Left lobe of liver (tissue), 2 donors: ENCODE measurements at places on chromosomes 4 and X. TPM values are rescaled to one million over a fixed set of nuclear protein-coding genes. Genes with fewer than 3 reads are reported as not detected.

- DNase-seq, result peak; percentile 72
Observed at GRCh38 chr4:169823685-169824084, 65.9 kb upstream of the HPF1 start.

CSN1S1 gene
- total RNA-seq, result not detected

DNA sequence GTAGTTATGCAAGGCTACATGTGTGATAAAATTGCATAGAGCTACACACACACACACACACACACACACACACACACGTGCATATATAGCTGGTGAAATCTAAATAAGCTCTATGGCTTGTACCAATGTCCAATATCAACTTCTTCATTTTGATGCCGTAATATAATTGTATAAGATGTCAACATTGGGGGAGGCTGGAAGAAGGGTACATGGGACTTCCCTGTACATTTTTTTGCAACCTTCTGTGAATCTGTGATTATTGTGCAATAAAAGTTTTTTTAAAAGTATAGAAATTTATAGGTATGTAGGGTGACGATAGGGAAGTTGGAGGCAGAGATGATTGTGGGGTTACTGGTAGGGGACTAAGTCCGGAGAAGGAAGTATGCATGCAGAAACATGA lies 105.5 kb downstream of the HDAC8 start:
- DNase-seq, result no peak

CYSLTR1 gene
- total RNA-seq, result 0.25 TPM

SOWAHB gene
- 22.1 TPM for total RNA-seq

- no peak for DNase-seq
Observed at GRCh38 chr4:83170952-83171399, 56.4 kb upstream of the PLAC8 start.

- DNase-seq, result no peak
Observed at GRCh38 chr4:81454499-81454898, 17.2 kb downstream of the RASGEF1B start.
